Muscle of leg (tissue), 16 donors: ENCODE measurements at places on chromosomes 3 and 15. TPM values are rescaled to one million over a fixed set of nuclear protein-coding genes. Genes with fewer than 3 reads are reported as not detected.

GRCh38 chr15:52113235-52113634 lies 660 bp upstream of the BCL2L10 start:
- peaks cover 22% of the 10 kb centered on the region for H3K4me1 ChIP-seq
- H3K27ac ChIP-seq, result no peak overlapping the region
- peaks cover 21% of the 10 kb centered on the region for H3K27me3 ChIP-seq
- no peak overlapping the region for H3K4me3 ChIP-seq
- H3K36me3 ChIP-seq, result no peaks in the 10 kb centered on the region

DNA sequence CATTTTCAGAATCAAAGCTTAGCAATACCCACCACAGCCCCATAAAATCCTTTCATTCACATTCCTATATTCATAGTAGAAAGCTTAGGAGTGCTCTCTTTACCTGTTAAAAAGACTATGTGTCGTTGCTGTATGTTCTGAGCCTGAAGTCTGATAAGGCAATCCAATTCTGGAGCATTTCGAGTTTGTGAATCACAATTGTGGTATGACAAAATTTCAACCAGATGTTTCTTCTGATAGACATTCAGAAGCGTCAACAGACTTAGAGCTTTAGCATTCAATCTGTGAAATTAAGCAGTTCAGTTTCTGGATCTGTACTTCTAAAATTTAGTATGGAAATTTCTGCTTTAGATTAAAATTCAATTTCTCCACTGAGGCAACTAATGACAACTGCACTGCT lies 58.3 kb downstream of the TASOR start:
- H3K4me1 ChIP-seq, result no peaks in the 10 kb centered on the region
- H3K36me3 ChIP-seq, result peaks cover 26% of the 10 kb centered on the region
- peak; percentile 32 for DNase-seq
- H3K27ac ChIP-seq, result no peak overlapping the region
- no peak overlapping the region for H3K4me3 ChIP-seq
- no peaks in the 10 kb centered on the region for H3K27me3 ChIP-seq

DNA sequence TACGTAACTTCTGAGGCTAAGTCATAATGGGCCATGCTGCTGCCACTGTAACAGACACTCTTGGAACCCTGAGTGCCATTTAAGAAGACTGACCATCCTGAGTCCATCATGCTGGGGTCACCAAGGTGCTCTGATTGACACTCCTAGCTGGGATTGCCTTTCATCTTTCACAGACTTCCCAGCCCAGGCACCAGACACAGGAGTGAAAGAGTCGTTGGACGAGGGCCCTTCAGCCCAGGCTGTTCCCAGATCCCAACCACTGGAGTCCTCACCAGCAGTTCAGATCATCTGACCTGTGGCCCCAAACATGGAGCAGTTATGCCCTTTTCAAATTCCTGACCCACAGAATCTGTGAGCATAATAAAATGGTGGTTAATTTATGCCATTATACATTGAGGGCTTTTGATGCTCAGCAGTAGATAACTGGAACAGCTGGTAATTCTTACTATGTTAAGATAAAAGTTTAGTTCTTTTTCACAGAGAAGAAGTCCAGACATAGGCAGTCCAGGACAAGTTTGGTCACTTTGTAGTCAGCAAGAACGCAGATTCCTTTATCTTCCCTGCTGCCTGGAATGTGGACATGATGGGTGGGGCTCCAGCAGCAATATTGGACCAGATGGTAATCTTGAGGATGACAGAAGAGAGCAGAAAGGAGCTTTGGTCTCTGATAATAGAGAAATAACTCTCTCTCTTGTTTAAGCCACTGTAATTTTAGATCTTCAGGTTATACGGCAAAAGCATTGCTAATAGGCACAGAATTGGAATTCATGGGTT lies 7.3 kb upstream of the EHD4 start:
- DNase-seq, result no peak
- peaks cover 3% of the 10 kb centered on the region for H3K4me1 ChIP-seq
- no peak overlapping the region for H3K4me3 ChIP-seq
- peaks cover 4% of the 10 kb centered on the region for H3K27me3 ChIP-seq
- H3K27ac ChIP-seq, result no peak overlapping the region
- H3K36me3 ChIP-seq, result no peaks in the 10 kb centered on the region

DNA sequence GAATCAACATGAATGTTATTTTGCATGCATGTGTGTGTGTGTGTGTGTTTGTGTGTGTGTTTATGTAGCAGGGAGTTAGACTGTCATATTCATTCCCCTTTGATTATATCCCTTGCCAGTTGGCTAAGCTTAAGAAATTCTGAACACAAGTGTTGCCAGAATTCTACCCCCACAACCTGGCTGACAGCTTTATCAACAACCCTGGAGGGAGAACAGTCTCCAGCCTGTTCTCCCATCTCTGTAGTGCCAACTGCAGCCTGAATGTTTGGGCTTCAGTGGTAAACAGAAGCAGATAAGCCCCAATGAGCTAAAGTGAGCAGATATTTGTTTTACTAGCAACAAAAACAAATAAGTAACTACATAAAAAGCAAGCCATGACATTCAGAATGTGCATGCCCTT lies 162.6 kb upstream of the ABI3BP start:
- DNase-seq, result peak; percentile 51
- no peaks in the 10 kb centered on the region for H3K4me1 ChIP-seq
- H3K27me3 ChIP-seq, result no peaks in the 10 kb centered on the region
- no peak overlapping the region for H3K27ac ChIP-seq
- no peaks in the 10 kb centered on the region for H3K36me3 ChIP-seq

DNA sequence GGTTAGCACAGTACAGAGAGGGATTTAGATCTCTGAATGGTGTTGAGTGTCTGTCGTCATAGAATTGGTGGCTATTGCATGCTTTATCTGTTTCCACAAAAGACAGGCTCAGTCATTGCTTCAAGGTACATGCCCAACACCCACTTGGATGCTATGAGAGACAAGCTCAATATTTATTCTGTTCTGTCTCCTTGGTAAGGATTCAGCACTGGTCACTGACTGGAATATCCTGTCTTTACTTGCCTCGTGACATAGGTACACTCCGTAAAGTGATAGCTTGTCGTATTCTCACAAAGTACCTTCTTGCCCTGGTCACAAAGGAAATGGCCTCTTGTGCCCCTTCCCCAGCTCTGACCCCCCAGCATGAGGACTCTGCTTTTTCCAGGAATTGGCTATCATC lies 72.8 kb upstream of the CTNNB1 start:
- no peak overlapping the region for H3K4me3 ChIP-seq
- no peaks in the 10 kb centered on the region for H3K4me1 ChIP-seq
- H3K27ac ChIP-seq, result no peak overlapping the region
- H3K36me3 ChIP-seq, result no peaks in the 10 kb centered on the region
- no peaks in the 10 kb centered on the region for H3K27me3 ChIP-seq
- DNase-seq, result no peak

- H3K4me1 ChIP-seq, result no peaks in the 10 kb centered on the region
- no peaks in the 10 kb centered on the region for H3K27me3 ChIP-seq
- no peak overlapping the region for H3K27ac ChIP-seq
- DNase-seq, result no peak
Measured at GRCh38 chr15:59011262-59011952, 23.9 kb downstream of the RNF111 start.

DNA sequence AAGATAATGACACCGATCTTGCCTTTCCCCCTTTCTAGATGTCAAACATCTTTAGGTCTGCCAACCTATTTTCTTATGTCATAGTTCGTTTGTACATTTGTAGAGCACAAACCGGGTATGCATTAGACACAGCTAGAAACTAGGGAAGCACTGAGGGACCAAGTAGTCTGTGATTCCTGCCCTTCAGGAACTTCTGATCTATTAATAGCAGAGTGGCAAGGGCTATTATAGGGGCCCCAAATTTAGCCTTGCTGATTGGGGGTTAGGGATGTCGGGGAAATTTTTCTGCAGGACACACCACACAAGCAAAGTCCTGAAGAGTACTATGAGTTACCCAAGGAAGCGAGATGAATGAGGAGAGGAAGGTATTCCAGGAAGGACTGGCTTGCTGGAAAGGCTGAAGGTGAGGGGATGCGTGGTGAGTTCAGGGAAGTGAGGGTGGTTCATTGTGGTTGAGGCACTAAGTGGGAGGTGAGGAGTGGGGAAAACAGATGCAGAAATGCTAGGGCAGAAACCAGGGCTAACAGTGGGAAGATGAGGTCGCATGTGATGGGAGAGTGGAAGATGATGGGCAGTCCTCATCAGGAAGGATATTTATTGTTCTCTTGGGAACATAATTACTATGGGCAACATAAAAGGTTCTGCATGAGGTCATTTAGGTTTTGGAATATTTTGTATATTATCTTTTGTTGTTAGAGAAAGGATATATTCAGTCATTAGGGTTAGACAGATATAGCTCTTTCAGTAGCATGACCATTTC lies 144.3 kb downstream of the CMSS1 start:
- H3K4me1 ChIP-seq, result peaks cover 9% of the 10 kb centered on the region
- DNase-seq, result no peak
- no peaks in the 10 kb centered on the region for H3K27me3 ChIP-seq
- no peak overlapping the region for H3K4me3 ChIP-seq
- no peak overlapping the region for H3K27ac ChIP-seq

Gene FBXO40
- 2.4 TPM for total RNA-seq

Gene ARGFX
- not detected for total RNA-seq

Gene SV2B
- 3.1 TPM for total RNA-seq

Gene EHHADH
- 2.3 TPM for total RNA-seq

Gene ATP2B2
- 2.6 TPM for total RNA-seq
